ENCODE measurements at places on chromosomes 2 and 18.

DNA sequence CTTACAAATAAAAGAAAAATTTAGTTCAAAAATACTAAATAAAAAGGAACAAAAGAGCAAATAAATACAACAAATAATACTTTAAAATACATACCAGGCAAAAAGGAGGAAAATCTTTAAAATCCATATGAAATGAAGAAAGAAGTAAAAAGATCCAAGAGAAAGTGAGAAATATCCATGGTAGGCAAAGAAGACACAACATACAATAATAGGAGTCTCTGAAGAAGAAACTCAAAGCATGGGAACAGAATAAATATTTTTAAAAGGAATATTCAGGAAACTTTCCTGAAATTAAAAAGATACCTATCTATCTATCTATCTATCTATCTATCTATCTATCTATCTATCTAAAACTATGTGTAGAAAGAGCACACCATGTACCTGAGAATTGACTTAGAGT, 196.8 kb downstream of the TMEM247 start:
- DNase-seq = no peak

GRCh38 chr2:106068451-106068850, 125.7 kb downstream of the UXS1 start:
- no peak for DNase-seq

DNA sequence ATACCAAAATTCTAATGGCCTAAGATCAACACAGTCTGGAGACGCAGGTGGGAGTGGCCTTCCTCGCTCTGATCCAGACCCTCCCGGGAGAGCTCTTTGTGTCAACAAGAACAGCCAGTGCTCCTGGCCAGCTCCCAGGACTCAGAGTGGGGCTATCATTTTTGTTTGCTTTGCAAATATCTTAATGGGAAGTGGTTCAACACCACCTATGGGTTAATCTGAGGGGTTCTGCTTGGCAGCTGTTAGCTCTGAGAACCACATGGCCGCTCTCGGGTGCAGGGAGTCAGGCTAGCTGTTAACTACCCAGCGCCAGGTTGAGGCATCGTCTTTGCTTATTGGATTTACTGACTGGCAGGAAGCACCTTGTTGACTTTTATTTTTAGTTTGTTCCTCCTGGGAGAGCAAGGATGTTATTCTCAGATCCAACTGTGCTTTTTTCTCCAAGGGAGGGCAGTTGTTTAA, 184.8 kb upstream of the SP5 start:
- DNase-seq = no peak

DNA sequence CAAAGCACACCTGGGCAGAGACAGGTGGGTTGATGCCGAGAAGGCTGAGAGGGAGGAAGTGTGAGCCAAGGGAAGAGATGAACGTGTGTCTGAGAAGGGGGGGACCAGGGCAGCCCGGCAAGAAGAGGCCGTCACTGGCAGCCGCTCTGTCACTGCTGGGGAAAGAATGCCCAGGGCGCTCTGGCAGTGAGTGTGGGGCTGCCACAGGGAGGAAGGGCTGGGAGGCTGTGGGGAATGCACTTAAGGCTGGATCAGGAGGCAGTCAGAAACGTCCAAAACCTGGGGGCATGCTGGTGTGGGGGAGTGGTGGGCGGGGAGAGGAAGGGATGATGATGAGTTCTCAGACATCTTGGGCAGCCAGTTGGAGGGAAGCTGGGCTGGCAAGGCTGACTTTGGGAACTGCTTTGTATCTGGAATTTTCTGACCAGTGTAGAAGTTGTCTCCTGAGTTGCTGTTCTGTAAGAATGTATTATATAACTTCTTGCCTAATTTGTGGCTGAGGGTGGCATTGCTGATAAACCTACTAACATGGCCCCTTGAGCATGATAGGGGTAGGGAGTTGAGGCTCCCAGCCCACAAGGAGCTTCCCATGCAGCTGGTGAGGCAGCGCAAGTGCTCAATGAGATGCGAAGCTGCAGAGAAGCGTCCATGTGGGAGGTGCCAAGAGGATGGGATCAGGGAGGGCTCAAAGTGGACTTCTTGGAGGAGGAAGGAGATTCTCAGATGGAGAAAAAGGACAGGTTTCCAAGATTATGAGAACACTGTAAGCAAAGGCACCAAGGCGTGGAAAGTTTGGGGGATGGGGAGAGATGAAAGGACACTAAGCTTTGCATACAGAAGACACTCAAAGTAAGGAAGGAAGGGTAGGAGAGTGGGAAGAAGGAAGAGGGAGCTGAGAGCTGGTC, 185.1 kb upstream of the HAAO start:
- no peak for DNase-seq

GRCh38 chr2:114083717-114084387, 194.0 kb downstream of the ACTR3 start:
- DNase-seq = no peak

GRCh38 chr2:160667811-160668210, 174.2 kb upstream of the RBMS1 start:
- no peak for DNase-seq

GRCh38 chr18:33673689-33674088, 95.7 kb downstream of the ASXL3 start:
- no peak for DNase-seq

- peak; percentile 47 for DNase-seq
Measured at GRCh38 chr2:112636605-112637288, 9.0 kb upstream of the SLC20A1 start.

- DNase-seq = no peak
Measured at GRCh38 chr2:145325485-145325884, 805.6 kb upstream of the ZEB2 start.

DNA sequence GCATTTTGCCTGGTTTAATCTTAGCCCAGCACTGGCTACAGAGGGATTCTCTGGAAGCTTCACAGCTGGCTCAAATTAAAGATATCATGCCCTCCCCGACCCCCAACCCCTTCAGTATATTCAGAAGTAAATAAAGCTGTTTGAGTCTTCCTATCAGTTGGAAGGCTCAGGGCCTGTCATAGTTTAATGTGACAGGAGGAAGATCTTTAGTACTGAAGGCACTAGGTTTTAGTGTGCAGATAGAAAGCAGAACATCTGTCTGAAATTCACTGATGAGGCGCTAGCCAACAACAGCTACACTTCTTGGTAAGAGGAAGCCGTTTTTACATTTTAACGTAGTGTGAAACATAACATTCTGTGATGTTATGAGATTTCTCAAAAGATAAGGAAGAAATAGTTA, 969.1 kb upstream of the CDH2 start:
- DNase-seq = no peak

- DNase-seq = no peak
Measured at GRCh38 chr2:207112383-207112782, 53.4 kb downstream of the KLF7 start.

DNA sequence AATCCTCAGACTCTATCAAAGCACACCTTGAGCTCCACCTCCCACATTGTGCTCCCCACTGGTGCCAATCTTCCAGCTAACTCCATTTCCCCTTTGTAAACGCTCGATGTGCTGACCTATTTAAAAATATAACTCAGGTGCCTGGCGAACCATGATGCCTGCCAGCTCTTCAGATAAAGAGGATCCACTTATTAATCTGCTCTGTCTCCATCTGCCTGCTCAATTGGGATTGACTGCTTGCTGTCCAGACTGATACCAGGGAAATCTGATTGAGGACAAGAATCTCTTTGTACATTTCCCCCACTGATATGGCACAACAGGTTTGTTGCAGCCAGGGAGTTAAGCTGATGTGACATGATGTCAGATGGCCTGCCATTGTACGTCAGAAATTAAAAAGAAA, 2036.5 kb upstream of the CELF4 start:
- DNase-seq = no peak

- DNase-seq = no peak
Measured at GRCh38 chr2:3073704-3074103, 303.9 kb downstream of the EIPR1 start.

DNA sequence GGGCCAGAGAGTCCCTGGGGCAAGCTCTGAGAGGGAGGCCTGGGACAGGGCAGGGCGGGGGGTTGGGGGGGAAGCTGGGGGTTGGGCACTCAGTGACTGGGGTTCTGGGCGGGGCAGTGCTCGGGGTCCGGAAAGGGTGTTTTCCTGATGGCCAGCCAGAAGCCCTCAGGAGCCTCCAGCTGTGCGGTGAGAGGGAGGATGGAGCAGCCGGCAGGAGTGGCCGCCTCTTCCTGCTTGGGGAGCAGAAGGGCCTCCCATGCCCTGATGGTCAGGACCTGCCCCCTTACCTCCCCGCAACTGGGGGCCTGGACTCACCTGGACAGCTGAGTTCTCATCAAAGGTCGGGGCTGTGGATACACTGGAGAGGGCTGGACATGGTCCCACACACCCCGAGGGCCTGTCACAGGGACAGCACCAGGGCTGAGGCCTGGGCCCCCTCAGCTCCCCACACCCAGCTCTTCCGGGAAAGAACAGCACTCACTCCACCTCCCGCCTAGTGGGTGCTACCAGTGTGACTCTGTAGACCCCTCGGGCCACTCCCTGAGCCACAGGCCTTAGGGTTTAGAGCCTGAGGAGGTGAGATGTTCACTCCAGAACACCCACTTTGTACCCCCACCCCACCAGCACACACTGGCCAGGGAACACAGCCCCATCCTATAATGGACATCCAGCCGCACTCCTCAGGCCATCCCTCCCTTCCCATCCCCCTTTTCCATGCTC, 6.7 kb downstream of the SFTPB start:
- DNase-seq = no peak

DNA sequence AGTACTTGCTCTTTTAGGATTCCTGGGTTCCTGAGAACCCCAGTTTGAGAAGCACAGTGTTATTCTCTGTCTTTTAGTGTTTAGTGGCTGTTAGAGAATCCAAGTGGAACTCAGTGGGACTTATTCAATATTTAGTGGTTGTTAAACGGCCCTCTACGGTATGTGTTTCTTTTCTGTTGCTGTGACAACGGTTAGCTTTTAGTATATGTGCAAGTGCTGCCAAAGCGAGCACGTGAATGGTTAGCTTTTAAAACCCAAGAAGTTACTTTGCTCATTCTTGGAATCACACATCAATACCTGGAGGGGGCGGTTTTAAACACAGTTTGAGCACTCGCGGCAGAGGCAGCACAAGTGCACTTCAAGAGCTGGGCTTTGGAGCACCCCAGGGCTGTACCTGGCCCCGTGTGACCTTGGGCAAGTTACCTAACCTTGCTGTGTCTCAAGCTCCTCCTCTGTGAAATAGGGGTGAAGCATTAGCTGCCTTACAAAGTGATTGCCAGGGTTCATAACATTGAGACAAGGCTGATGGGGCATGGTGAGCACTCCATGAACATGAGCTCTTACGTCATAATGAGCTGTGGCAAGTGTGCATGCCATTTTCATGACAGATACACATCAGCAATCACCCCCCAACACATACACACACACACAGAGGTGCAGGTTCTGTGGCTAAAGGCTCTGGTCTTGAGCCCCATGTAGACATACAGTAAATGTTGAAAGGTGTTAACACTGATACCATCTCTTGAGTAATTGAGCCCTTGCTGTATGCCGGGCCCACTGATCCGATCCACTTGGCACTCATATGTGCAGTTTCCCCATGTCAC, 234.1 kb downstream of the ALPK2 start:
- DNase-seq = no peak

DNA sequence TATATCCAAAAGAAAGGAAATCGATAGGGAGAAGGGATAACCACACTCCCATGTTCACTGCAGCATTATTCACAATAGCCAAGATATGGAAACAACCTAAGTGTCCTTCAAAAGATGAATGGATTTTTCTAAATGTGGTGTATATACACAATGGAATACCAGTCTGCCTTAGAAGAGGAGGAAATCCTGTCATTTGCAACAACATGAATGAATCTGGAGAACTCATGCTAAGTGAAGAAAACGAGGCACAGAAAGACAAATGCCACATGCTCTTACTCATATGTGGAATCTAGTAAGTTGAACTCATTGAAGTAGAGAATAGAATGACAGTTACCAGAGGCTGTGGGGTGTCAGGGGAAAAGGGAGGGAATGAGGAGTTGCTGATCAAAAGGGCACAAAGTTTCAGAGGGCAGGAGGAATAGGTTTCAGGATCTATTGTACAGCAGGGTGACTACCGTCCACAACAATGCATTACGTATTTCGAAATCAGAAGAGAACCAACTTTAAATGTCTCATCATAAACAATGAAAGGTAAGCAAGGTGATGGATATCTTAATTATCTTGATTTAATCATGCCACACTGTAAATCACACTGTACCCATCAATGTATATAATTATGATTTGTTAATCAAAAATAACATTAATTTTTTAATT, 46.1 kb downstream of the SIGLEC15 start:
- DNase-seq = no peak

DNA sequence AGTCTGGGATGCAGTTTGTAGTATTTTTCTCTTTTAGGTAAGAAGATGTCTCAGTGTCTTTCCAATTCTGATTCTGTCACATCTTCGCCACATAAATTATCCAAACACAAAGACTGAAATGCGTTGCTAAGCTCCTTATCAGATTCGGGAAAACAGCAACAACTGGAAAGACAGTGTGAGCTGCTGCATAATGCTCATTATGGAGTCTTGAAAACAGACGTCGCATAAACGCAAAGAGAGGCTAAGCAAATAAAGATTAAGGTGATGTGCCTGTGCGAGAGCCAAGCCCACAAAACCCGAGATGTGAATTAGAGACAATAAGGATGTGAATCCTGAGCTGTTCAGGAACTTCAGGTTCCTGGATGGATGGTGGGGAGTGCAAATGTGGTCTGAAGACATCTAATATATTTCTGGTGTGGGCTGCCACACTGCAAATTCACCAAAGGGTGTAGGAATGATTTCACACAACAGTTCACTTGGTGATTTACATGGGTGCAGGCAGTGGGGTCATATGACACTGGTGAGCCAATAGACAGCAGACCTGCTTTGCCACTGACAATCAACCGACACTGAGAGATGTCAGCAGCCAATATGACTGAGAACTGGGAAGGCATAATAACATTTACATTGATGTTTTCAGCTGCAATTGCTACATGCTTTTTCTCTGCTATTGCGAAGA, 195.8 kb downstream of the MTX2 start:
- DNase-seq = no peak

DNA sequence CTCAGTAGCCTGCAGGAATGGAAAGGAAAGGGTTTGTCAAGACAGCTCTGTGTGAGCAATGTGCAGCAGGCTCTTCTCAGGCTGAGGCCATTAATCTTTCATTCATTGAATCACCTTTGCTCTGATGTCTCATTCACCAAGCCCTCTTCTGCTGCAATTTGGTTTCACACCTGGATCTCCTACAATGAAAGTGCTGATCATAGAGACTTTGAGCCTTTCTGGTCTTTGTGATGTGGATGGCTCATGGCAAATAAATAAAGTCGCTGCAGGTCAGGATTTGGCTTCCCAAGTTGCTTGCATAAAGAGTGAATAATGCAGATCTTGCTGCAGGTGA, 95.8 kb upstream of the SPRED2 start:
- no peak for DNase-seq

All from suppressor macrophage (primary cell).